ENCODE measurements at places on chromosomes 16 and 17.

DNA sequence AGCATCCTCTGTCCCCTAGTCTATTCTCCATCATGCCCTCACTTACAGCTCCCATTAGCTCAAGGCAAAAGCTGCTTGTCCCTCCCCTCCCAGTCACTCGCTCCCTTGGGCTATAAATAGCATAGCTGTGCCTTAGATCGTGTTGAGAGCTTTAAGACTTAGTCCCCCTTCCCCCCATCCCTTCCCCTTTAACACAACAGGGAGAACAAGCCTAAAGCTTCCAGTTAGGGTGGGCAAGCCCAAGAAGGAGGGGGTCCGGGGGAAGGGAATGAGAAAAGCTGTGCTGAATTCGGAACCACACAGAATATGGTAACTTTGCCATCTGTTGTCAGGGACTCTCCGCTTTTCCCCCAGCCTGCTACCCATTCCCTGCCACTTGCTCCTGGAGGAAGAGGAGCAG lies 4.9 kb upstream of the HIGD1B start:
- no peak for DNase-seq

- peak; percentile 22 for DNase-seq
Measured at GRCh38 chr16:67663151-67663876, 2.6 kb downstream of the PARD6A start.

DNA sequence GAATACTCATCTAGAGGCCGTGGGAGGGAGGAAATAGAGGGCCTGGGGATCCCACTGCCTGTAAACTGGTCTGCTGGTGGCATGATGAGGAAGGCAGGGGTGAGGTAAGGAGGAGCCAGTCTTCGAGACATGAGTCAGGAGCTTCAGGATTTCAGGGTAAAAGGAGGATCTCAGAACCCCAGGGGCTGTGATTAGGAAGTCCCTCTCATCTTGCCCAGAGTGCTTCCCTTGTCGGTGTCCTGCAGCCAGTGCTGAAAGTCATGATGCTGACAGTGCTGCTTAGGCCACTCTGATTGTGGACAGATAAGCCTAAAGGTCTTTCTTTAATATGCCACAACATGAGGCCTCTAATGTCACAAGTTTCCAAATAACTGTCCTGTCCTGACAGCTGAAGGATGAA lies 29.6 kb downstream of the COG4 start:
- no peak for DNase-seq

- no peak for DNase-seq
Measured at GRCh38 chr17:35368081-35368830, 5.2 kb downstream of the SLFN11 start.

- no peak for DNase-seq
Measured at GRCh38 chr17:83151056-83151441, 71.6 kb downstream of the METRNL start.

DNA sequence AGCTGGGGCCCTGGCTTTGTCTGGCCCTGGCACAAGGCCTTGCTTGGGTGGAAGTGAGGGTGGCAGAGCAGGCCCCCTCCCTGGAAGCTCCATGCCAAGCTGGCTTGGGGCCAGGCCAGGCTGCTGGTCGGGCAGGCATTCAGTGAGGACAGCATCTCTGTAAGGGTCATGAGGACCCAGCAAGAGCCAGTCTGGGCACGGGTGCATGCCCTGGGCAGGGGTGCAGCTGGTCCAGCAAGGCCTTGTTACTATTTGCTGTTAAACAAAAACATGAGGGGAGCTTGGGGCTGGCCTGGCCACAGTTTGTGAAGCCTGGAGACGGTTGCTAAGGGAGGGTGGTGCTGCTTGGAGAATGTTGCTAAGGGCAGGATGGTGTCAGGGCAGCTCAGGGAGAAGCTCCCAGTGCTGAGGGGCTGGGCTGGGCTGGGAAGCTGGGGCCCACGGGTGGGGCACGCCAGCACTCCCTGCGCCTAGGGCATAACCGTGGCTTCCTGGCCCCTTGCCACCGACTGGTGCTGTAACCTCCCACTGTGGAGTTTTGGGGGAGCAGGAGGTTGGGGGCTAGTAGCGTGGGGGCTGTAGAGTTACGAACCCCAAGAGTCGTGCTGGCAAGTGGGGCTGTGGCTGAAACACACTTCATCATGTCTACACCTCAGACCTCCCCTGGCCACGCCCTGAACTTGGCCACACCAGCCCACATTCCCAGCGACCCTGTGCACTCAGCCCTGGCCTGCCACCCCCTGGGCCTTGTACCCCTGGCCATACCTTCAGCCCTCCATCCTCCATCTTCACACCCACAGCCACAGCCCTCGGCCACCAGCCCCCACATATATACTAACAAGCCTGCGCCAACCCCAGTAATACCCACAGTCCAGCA lies 1.6 kb downstream of the TPPP3 start:
- peak; percentile 32 for DNase-seq

DNA sequence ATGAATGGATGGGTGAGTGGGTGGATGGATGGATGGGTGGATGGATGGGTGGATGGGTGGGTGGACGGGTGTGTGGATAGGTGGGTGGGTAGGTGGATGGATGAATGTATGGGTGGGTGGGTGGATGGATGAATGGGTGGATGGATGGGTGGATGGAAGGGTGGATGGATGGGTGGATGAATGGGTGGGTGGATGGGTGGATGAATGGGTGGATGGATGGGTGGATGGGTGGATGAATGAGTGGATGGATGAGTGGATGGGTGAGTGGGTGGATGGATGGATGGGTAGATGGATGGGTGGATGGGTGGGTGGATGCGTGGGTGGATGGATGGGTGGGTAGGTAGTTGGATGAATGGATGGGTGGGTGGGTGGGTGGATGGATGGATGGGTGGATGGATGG lies 13.2 kb upstream of the ATP2C2 start:
- no peak for DNase-seq

DNA sequence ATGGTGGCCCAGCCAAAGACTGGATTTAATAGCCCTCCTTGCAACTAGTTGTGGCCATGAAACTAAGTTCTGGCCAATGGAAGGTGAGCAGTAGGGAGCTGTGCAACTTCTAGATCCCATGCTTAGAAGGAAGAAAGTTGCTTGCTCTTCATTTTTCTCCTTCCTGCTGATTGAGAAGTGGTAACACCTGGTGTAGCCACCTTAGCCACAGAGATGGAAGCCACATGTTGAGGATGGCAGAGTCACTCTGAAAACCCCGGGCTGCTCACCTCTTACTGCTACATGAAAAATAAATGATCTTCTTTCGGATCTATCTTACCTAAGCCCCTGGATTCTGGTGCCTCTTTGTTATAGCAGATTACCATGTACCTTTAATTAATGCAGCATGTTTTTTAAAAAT lies 10.3 kb upstream of the ATP5MC1 start:
- no peak for DNase-seq

- no peak for DNase-seq
Measured at GRCh38 chr17:9487406-9487805, 88.2 kb downstream of the STX8 start.

GRCh38 chr17:5770441-5771270 lies 186.3 kb upstream of the NLRP1 start:
- DNase-seq, result no peak

DNA sequence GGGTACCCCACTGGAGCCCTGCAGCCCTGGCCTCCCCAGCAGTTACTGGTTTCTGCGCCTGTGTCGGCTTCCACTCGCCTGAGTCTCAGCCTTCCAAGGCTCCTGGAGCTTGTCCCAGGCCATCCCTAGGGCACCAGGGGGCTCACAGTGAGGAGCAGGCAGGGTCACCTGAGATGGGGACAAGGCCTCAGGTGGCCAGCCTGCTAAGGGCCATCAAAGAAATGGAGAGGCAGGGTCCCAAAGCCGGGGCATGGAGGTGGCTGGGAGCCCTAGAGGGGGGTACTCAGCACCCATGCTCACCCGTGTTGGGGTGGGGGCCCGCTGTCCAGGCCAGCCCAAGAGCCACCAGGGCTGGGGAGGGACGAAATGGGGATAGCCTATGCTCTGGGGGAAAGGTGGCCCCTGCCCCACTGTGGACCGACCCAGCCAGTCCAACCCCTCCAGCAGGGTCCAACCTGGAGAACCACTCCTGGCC lies 1.3 kb downstream of the FASN start:
- DNase-seq, result no peak

DNA sequence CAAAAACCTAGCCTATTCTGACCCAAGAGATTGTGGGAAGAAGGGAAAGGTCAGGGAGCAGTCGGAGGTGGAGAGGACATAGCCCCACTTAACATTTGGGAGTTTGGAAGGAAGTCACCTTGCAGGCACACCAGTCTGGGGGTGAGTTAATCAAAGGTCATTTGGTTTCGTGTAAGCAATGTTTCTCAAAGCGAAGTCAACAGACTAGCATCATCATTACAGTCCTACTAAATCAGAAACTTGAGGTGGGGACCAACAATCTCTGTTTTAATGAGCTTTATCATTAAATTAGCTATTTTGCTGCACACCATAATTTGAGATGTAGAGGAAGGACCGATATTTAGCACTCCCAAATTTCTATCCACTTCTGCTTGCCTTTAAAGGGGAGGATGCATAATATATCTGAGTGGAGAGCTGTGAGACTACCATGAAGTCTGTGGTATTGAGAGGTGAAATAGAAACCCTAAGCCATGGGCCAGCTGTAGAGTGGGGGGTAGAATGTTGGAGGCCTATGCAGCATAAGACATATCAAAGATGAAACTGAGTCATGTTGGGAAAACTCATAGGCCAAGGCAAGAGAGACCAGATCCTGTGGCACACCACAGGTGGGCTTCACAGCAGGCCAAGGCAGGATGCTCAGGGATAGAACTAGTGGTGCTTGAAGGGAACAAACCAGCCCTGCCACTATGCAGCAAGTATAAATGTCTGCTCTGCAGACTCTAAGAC lies 141.7 kb upstream of the ANKFN1 start:
- DNase-seq, result no peak

DNA sequence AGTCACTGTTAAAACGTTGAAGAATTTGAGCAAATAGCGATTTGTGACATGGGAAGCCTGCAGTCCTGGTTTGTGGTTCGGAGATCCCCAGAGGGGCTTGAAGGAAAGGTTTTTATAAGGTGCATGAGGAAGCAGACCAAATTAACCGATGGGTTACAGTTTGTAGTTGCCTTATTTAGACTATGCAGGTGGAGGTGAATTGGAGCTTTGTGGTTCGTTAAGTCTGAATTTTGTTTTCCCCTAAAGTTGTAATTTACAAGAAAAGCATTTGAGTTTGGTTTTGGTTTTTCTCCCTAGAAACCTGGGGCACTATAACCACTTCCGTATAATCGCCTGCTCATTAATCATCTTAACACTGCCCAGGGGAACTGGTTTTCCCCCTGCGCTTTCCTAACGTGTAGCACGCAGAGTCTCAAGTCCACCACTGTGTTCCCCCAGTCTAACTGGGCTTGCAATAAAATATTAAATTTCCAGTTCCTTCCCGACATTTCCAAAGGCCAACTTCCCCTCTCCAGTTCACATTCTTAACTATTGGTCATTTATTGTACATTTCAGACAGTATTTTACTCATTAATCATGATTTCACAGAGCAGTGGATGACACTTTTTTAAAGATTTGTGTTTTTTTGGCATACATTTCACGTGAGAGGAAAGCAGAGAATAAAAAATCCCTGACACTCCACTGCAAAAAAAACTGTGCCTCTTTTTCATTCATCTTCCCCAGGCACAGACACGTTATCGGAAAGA lies 932 bp downstream of the ZNF267 start:
- DNase-seq, result peak; percentile 8

- no peak for DNase-seq
Measured at GRCh38 chr16:85335584-85336491, 223.6 kb upstream of the CIBAR2 start.

GRCh38 chr17:8798846-8799569 lies at the start of gene MFSD6L:
Gene MFSD6L (minus strand): TSS chr17:8799365. CDS start chr17:8799120, 245 bp downstream.
- DNase-seq, result peak; percentile 40

DNA sequence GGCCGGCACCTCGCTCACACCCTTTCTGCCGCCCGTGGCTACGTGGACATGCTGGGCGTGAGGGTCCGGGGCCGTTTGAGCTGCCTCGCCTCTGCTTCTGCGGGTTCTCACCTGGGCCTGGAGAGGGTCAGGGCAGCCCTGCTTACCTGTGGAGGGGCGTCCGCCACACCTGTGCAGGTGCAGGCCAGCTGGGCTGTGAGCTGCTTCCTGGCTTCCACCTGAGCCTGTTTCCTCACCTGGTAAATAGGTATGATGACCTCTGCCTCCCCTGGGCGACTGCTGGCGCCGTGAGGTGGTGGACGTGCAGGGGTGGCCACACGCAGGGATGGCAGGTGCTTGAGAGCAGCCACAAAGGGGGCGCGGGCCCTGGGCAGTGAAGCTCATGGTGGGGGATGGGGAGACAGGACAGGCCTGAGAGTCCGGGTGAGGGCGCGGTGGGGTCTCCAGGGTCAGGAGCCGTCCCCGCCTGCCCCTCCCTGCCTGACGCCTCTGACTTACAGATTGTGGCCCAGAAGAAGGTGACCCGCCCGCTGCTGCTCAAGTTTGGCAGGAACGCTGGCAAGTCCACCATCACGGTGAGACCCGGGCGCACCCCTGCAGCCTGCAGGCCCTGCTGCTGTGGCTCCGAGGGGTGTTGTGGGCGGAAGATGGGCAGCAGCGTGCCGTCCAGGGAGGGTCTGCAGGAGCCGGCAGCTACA lies 7.8 kb downstream of the CPNE7 start:
- DNase-seq, result no peak

GRCh38 chr17:64092952-64093451 lies 36.9 kb downstream of the ERN1 start:
- DNase-seq, result no peak

- no peak for DNase-seq
Measured at GRCh38 chr17:55898195-55898594, 147.3 kb downstream of the PCTP start.

- no peak for DNase-seq
Measured at GRCh38 chr17:28928061-28928460, 23.3 kb downstream of the PHF12 start.

DNA sequence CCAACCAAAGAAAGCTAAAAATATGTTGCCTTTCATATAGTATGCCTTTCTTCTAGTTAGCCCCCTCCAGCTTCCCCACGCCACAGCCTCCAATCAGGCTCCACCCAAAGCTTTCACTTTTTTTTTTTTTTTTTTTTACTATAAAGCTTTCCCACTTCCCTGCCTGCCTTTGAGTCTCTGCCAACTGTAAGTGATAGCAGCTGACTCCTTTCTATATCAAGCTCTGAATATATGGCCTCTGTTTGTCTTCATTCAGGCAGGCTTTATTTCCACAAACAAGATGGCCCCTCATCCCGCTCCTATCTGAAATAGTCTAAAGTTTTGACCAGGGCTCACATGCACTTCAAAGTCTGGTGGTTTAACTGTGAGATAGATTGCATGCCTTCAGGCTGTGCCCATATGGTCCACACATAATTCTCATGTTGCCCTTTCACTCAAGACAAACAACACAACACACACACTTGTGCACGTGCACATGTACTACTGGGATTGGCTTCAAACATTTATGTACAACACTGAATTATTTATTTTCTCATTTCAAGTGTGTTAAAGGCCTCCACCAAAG lies 39.8 kb upstream of the DYNLRB2 start:
- DNase-seq, result no peak
